ENCODE measurements at places on chromosomes 5 and 9.
A peak's percentile ranks its signal among the peaks of the same experiment; 100 is the strongest.

DNA sequence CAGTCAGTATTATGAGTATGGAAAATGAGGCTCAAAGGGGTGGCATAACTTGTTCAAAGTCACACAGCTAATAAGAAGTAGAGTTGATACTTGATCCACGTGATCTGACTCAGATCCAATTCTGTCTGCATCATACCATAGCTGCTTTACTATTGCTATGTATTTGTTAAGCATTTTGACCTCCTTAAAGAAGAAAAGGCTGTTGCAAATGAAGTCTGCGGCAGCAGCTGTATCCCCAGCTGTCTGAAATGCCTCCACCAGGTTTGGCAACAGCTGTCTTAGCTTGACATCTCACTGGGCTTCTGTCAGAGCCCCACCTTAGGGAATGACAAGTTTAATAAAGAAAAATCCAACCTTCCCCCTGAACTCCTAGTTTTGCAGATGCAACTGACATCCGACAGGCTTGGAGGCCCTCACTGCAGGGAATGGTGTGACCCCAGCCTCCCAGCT is 75.6 kb upstream of the SLC44A1 start:
- no peak for DNase-seq

GRCh38 chr5:162769019-162769418 is 668.4 kb upstream of the CCNG1 start:
- no peak for DNase-seq

- DNase-seq: peak; percentile 23
Observed at GRCh38 chr9:89421595-89421994, 76.3 kb downstream of the SEMA4D start.

- peak; percentile 55 for DNase-seq
Observed at GRCh38 chr9:14415947-14416346, 102.0 kb upstream of the NFIB start.

DNA sequence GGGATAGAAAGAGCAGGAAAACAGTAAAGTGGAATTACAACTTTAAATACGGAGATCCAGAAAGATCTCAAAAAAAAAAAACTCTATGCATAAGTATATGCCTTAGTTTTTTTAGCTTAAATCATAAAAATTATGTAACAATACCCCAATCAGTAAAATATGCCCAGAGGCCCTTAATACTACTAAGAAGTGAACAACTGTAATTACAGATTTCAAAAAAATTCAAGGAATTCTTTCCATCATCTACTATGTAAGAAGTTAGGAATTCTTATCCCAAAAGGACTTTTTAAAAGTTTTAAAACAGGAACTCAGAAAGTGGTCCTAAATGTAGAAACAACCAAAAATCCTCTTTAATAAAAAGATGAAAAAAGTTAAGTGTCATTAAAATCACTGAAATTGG is 111.3 kb downstream of the SSBP2 start:
- DNase-seq: no peak

DNA sequence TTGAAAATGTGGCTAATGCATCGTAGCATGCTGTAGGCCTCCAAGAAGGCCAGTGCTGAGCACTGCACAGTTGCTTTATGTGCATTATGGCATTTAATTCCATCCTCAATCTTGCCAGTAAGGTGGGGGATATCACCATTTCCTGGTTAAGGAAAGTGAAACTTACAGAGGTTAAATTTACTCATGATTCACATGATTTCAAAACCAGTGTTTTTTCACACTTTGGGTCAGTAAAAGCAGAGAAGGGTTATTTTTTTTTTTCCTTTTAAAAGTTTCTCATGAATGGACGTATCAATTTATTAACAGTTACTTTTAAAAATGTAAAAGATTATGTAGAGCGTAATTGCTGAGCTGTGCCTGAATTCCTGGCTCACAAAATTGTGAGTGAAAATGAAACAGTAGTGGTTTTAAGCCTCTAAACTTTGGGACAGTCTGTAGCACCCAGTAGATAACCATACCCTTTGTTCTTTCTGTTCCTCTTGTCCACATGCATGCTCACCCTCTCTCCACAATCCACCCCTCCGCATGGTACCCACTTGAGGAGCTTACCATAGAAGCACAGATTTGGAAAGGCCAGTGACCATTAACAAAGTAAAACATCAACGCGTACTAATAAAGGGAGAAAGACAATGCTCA is 21.2 kb downstream of the MAST4 start:
- DNase-seq: no peak

- no peak for DNase-seq
Observed at GRCh38 chr9:19298436-19299000, 68.0 kb downstream of the DENND4C start.

- DNase-seq: no peak
Observed at GRCh38 chr9:133130685-133131244, 9.7 kb upstream of the RALGDS start.

DNA sequence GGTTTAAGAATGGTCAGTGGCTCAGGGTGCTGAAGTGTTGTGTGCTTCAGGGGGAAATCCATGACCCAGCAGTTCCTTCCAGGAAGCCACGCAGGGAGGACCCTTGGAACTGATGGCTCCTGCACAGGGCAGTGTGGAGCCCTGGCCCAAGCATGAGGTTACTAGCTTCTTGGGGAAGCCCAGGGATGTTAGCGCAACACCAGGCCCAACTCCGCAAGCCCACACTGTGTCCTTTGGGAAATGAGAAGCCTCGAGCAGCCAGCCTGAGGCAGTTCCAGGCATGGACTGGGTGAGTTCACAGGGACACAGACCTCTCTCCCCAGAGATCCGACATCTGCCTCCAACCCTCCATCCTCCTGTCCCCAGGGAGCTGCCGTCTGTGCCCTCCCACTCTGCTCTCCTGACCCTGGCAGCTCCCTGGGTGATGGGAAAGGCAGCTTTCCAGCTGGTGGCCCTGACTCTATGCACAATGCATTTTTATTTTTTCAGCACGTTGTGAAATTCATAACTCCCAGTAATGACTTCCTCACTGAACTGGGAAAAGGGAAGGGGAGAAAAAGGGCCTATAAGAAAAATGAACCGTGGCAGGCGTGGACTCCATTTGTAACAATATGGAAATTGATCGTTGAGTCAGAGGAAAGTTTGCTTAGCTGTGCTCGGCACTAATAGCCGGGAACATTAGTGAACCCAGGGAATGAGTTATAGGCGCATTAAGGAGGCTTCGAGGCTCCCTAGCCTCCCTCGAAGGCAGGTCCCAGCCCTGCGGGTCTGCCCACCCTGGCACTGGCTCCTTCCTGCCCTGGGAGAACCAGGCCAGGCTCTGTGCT is 34.1 kb downstream of the LMX1B start:
- DNase-seq: no peak

DNA sequence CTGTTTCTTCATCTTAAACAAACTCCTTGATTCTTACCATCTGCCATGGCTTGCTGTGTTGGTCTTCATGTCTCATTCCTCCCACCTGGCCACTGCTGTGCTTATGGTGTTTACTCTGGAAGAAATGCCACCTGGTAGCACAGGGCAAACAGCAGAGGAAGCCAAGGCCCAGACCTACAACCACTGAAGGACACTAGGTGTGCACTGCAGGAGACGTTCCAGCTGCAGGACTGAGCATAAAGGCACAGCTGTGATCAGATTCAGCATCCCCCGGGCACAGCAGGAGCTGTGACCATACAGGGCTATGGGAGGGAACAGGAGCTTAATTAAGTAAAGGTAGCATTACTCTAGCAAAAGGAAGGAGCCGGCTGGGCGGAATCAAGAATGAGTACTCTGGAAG is 12.6 kb upstream of the GNAQ start:
- DNase-seq: no peak

- no peak for DNase-seq
Observed at GRCh38 chr5:161096581-161096980, 244.6 kb upstream of the ATP10B start.

GRCh38 chr9:4886698-4887097 is 94.0 kb downstream of the RCL1 start:
- no peak for DNase-seq

- no peak for DNase-seq
Observed at GRCh38 chr5:76291305-76292077, 111.6 kb upstream of the IQGAP2 start.

DNA sequence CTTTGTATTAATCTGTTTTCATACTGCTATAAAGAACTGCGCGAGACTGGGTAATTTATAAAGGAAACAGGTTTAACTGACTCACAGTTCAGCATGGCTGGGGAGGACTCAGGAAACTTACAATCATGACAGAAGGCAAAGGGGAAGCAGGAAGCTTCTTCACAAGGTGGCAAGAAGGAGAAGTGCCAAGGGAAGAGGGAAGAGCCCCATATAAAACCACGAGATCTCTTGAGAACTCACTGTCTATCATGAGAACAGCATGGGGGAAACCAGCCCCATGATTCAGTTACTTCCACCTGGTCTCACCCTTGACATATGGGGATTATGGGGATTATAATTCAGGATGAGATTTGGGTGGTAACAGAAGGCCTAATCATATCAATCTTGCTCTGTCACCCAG is 60.9 kb upstream of the CHD1 start:
- DNase-seq: no peak

GRCh38 chr5:93088592-93089389 is 492.2 kb downstream of the NR2F1-AS1 start:
- DNase-seq: no peak

DNA sequence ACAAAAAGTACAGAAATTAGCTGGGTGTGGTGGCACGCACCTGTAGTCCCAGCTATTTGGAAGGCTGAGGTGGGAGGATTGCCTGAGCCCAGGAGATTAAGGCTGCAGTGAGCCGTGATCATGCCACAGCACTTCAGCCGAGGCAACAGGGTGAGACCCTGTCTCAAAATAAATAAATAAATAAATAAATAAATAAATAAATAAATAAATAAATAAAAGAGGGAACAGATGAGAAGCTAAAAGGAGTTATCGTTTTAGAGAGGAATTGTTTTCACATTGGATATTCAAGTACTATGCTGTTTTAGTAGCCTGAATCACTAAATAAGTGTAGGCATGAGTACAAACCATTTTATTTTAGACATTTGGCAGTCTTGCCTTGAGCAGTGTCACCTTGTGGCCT is 151.7 kb downstream of the UNC13B start:
- no peak for DNase-seq

DNA sequence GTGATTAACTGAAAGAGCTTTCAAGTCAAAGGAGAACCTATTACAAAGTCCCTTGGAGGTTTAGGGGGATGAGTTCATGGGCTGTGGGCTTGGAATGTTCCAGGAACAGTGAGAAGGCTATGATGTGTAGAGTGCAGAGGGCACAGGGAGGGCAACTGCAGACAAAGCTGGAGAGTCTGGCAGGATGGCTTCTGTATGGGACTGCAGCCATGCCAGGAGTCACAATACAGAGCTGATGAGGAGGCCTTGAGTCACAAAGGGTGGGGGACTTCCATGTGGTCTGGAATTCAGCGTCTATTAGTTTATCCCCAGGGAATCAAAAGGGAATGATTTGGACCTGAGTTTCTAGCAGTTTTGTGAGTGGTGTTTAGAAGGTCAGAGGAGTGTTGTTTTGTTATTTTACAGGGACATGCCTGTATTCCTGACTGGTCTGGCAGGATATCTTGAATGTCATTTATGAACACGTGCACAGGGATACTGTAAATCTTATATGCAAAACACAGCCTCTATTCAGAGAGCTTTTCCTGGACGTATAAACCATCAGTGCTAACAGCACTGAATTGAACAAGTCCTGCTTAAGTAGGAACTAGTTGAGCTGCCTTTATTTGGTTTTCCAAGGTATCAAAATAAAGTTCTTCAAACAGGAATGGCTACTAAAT is 14.3 kb upstream of the TEK start:
- peak; percentile 67 for DNase-seq

GRCh38 chr5:29950416-29951145 is 1242.9 kb upstream of the CDH6 start:
- no peak for DNase-seq

DNA sequence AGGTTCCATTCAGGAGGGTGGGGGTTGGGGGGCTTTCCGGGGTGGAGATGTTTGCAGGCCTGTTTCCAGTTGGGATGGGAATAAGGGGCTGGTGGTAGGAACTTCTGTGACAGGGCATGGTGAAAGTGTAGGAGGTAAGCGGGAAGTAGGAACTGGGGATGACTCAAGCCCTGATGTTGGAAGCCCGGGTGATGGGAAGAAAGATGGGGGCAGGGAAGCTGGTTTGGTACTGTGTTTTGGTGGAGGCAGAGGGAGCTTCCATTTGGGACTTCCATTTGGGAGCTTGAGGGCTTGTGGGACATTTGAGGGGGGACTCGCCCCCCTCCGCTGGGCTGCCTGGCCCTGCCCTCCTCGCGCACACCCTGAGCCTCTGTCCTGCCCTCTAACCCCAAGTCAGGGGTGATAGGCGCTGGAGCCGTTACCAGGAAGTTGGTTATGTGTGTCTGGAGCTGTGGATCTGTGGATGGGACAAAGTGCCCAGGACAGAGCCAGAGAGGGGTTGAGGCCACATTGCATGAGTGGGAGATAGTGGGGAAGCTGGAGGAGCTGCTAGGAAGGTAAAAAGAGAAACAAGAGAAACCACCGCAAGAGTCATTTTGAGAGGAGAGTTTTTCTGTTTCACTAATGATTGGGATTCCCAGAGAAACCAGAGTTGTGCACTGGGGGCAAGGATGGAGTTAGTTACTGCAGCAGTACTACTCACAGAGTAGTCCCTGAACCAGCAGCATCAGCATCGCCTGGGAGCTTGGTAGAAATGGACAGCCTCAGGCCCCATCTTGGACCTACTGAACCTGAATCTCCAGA is 6.6 kb downstream of the RGS14 start:
- no peak for DNase-seq

- no peak for DNase-seq
Observed at GRCh38 chr9:137160716-137161557, 8.9 kb downstream of the LRRC26 start.

DNA sequence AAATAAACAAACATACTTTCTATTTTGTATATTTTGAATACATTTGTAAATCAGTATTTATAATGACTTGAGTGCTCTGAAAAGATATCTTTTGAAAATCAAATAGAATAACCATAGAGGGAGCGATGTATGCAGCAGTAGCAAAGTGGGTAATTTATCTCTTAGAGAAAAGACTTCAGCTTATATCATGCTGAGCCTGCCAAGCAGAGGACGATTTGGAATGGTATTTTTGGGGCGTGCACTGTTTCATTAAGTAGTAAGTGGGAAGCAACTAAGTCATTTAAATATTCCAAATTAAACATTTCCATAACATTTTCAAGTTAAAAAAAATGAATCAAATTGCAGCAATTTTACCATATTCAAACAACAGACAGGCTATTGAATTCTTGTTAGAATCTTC is 147.6 kb downstream of the CDH10 start:
- DNase-seq: no peak

GRCh38 chr9:124766815-124767554 is 4.1 kb downstream of the NR6A1 start:
- no peak for DNase-seq

- DNase-seq: no peak
Observed at GRCh38 chr5:156783092-156783491, 67.0 kb upstream of the PPP1R2B start.

GRCh38 chr5:91281401-91281800 is 101.7 kb downstream of the ARRDC3 start:
- DNase-seq: peak; percentile 56

DNA sequence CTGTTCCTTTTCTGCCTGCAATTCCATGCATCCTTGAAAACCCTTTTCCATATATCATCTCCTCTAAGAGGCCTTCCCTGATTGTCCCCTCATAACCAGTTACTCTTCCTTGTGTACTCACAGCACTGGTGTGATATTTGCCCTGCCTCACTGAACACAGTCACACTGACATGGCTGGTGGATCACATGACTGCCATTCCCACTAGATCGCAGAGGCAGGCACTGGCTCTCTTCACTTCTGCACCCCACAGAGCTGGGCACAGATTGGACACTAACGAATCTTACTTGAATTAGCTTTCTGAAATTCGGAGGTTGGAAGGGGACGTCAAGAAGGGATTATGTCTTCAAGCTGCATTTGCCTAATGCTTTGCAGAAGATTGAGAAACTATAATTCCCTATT is 208.0 kb downstream of the PAPPA start:
- no peak for DNase-seq

GRCh38 chr5:130616161-130616560 is 548.9 kb downstream of the HINT1 start:
- no peak for DNase-seq
